NCI-H2107 (cell line): ENCODE measurements at places on chromosomes 3 and 15.
A peak's percentile ranks its signal among the peaks of the same experiment; 100 is the strongest.

- DNase-seq = no peak
These were observed 70.5 kb upstream of the GOLGA8B start for GRCh38 chr15:34653992-34654391.

- DNase-seq = no peak
These were observed at the start of gene TBC1D2B for GRCh38 chr15:78077053-78077870. TSS of gene TBC1D2B (minus strand) at chr15:78077711. CDS start at chr15:78077652, 59 bp downstream.

- DNase-seq = no peak
These were observed 153.4 kb downstream of the EBLN2 start for GRCh38 chr3:73214846-73215245.

- DNase-seq = no peak
These were observed 55.8 kb upstream of the MYO5C start for GRCh38 chr15:52351206-52351908.

DNA sequence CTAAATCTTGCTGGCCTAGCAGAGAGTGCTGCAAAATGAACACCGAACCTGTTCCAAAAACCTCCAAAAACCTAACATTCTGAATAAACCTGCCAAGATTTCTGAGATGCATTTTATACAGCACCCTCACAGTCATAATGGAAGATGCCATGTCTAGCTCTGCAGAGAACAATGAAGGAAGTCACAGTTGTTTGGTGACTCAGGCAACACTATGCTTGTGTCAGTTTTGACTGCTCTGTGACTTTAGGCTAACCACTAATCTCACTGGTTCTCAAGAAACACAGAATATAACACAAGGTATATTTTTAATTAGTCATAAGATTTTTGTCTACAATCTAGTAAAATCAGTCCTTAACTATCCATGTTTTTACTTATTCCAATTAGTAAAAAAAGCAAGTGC lies 606.6 kb downstream of the TBL1XR1 start:
- no peak for DNase-seq

DNA sequence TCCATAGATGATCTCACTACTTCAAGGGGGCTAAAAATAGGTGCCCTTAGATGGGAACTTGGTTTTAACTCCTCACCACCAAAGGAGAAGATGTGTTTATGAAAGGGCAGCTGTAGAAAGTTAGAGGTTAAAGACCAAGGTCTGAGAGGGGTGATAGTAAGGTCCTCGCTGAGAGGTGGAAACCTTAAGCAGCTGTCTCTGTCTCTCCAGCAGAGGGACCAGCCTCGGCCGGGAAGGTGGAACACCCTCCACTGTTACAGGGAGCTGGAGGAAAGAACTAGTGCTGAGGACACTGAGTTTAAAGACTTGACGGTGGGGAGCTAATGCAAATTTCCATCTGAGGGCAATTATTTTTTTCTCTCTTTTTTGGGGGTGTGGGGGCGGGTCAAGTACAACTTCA lies 8.9 kb upstream of the RLBP1 start:
- DNase-seq = no peak

- DNase-seq = no peak
These were observed 16.4 kb downstream of the SLCO2A1 start for GRCh38 chr3:134013280-134013679.

DNA sequence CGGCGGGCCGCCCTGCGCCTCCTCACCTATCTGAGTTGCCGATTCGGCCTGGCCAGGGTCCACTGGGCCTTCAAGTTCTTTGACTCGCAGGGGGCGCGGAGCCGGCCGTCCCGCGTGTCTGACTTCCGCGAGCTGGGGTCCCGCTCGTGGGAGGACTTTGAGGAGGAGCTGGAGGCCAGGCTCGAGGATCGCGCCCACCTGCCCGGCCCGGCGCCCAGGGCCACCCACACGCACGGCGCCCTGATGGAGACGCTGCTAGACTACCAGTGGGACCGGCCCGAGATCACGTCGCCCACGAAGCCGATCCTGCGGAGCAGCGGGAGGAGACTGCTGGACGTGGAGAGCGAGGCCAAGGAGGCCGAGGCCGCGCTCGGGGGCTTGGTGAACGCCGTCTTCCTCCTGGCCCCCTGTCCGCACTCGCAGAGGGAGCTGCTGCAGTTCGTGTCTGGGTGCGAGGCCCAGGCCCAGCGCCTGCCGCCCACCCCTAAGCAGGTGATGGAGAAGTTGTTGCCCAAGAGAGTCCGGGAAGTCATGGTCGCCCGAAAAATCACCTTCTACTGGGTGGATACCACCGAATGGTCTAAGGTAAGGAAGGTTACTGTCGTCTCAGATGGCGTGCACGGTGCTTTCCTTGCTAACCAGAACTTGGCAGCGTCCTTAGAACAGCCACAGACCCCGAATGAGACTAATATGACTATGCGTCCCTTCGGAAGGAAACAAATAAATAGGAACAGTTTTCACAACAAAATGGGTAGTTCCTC lies 567 bp downstream of the TICRR start:
- no peak for DNase-seq

GRCh38 chr3:8996681-8997121 lies 33.4 kb upstream of the RAD18 start:
- DNase-seq = no peak

- no peak for DNase-seq
These were observed 58.2 kb downstream of the SLC6A1 start for GRCh38 chr3:11050666-11051323.

- no peak for DNase-seq
These were observed 55.9 kb downstream of the SQOR start for GRCh38 chr15:45690581-45691260.

DNA sequence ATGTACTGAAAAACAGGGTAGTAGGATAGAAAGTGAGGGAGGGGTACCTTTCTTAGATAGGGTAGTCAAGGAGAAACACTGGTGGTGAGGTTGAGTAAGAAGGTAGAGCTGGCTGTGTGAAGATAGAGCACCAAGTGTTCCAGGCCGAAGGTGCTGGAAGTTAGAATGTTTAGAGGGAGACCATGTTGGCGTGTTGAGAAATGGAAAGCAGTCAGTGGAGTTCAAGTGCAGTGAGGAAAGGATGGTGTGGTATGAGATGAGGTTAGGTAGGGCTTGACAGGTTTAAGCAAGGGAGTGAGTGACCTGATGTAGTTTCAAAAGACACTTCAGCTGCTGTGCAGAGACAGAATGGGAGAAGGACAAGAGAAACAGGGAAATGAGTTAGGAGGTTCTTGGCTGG lies 54.2 kb upstream of the CHST2 start:
- no peak for DNase-seq

DNA sequence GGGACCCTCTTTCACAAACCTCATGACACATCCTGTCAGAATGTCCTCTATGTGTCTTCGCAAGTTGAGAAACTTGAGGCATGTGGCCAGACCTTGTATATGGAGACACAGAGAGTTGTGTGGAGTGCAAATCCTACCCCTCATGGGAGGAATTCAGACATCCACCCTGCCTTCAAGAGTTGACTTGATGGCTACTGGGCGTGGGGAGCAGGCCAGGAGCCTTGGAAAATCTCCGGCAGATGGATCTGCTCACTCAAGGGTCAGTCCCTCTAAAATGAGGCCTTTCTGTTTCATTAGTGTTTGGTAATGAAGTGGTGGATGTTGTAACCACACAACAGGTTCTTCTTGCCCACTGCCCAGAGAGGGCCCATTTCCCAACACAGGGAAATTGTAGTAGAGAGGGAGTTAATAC lies 79.0 kb downstream of the ASB7 start:
- DNase-seq = no peak

DNA sequence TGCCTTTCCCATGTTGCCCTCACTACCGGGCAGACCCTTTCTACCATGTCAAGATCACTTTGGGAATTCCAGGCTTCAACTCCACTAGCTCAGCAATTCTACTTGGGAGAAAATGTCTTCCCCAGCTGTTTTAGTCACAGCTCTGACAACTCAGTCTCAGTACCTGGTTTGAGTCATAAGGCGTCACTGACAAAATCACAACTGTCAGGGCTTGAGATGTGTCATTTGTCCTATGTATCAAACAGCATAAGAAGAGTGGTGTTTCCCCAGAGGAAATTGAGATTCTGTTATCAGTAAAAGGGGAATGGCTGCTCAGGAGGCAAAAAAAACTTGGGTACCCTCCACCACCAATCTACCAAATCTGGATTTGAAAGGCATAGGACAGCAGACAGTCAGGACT lies 594.9 kb upstream of the SUCLG2 start:
- no peak for DNase-seq

GRCh38 chr3:66195347-66195783 lies 25.4 kb upstream of the SLC25A26 start:
- no peak for DNase-seq

DNA sequence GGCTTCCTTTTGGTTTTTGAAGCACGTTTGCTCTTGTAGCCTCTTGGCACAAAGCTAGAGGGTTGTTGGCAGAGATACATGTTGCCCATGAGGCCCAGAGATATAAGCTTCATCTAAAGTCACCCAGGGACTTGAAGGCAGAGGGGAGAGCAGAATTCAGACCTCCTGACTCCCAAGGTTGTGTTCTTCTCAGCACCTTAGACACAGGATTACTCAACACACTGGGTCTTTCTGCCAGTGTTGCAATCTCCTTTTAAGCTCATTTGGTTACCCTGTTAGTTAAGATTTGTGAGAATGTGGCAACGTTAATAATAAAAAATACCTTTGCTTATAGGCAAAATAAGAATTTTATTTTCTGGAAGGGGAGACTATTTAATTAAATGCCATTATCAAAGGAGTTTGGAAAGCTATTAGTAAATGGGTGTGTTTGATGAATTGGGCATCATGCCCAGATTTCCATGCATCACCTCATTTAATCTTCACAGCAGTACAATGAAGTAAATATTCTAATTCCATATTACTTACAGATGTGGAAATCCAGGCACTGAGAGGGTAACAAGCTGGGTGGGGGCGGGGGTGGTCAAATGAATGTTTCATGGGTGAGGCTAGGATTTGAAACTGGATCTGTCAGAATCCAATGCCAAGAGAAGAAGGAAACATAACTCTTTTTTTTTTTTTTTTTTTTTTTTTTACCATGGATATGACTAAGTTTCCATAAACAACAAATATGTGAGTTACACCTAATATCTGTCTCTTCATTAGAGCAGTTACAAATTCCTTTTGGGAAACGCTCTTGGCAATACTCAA lies 183.3 kb downstream of the NR1D2 start:
- DNase-seq = no peak

GRCh38 chr15:32794973-32795372 lies 77.2 kb downstream of the GREM1 start:
- no peak for DNase-seq

- no peak for DNase-seq
These were observed 435.4 kb upstream of the ATP11B start for GRCh38 chr3:182357928-182358327.

DNA sequence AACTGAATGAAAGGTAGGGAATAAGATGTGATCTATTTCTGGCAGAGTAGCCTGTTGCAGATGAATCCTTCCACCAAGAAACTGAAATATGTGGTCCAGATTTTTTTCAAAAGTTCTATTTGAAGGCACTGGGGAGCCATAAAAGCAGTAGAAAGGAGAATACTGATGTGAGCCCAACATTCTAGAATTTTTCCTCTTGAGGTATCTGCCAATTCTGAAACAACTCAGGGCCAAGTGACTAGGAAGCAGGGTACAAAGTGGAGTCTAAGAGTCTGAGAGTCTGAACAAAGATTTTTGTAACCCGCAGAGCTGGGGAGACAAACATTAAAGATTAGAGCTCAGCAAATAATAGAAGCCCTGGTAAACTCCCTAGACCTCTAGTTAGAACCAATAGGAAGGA lies 58.3 kb upstream of the SLCO3A1 start:
- DNase-seq = no peak

GRCh38 chr3:13219902-13220296 lies 146.7 kb upstream of the IQSEC1 start:
- DNase-seq = no peak

GRCh38 chr3:42884324-42884723 lies 8.6 kb upstream of the CYP8B1 start:
- no peak for DNase-seq

DNA sequence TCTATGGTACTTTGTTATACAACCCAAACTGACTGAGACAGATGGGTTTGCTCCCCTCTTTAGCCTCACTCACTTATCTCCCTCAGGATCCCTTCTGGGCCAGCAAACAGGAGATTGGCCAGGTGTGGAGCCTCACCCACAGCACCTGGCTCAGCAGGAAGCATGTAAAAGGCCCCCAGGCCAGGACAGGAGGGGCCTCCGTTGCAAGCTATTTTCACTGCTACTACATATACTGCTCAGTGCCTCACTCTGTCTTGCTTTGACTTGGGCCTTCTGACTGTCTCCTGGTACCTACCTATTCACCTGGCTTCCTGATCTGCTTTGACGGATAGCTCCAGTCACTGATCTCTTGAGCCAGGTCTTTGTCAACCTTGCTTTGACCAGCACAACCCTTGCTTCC lies 20.4 kb upstream of the TPM1 start:
- DNase-seq = no peak

DNA sequence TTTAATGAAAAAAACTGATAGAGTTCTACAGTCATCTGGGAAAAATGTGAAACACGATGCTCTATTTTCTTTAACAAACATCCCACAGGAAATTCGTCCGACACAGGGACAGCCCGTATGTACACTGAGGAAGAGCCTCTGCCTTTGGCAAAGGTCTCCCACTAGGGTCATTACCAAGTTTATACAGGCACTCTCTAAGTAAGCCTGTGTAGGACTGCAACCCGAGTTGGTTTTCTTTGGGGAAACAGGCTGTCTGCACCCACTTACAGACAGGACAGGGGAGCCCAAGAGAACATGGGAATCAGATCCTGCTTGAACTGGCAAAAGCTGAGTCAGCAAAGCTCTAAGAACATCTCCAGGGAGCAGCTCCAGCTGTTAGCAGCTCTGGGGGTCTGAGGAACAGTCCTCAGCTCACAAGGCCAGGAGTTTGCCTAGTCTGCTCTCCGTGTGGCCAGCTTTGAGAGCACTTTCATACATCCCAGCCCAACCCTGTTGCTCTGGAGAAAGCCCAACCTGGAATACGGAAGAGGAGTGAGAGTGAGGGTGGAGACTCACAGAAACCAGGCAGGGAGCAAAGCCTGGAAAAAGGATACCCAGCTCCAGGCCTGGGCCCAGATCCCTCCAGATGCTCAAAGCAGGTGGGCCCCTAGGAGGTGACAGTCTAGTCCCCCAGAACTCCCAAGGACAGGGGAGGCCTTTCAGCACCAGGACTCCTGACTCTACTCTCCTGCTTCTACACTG lies 1.9 kb downstream of the TBC1D2B start:
- DNase-seq = peak; percentile 23

GRCh38 chr3:71130471-71131374 lies 452.8 kb downstream of the FOXP1 start:
- DNase-seq = peak; percentile 10

GRCh38 chr3:46882377-46883053 lies 5.0 kb downstream of the PTH1R start:
- DNase-seq = no peak

- no peak for DNase-seq
These were observed 32.3 kb downstream of the CBLB start for GRCh38 chr3:105836533-105836932.

DNA sequence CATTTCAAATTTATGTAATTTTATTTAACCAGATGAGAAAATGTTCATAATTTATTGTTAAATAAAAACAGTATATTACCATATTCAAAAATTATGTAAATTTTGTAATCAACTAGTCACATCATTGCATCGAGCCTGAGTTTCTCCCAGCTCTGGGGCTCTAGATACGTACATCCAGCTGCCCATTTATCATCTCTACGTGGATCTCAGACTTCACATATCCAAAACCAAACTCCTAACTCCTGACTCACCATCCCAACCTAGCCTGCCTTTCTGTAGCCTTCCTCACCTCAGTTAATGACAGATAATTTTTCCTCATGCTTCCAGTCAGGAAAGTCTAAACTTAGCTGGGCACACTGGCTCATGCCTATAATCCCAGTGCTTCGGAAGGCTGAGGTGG lies 194.8 kb downstream of the SSR3 start:
- DNase-seq = no peak

- no peak for DNase-seq
These were observed 346.9 kb downstream of the NLGN1 start for GRCh38 chr3:173744479-173744878.
